Kasumi-1 (cell line): ENCODE measurements at places on chromosomes 5 and 9.

- peak; percentile 35 for DNase-seq
Measured at GRCh38 chr5:141617682-141618029, 1.1 kb downstream of the DIAPH1 start.

GRCh38 chr9:68555437-68556150 lies 14.9 kb upstream of the TMEM252 start:
- DNase-seq, result no peak

DNA sequence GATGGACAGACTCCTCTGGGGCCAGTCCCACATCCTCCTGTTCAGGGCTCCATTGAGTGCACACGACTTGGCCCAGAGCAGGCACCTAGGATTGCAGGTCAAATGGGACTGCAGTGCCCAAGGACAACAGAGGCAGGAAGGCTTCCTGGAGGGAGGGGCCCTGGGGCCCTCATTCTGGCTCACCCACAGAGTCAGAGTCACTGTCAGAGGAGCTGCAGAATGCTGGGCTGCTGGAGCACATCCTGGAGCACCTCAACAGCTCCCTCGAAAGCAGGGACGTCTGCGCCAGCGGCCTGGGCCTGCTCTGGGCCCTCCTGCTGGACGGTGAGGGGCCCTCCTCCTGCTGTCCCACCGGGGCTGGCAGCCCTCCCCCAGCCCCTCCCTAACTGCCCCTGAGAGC lies 15.1 kb downstream of the REXO4 start:
- no peak for DNase-seq

- DNase-seq, result no peak
Measured at GRCh38 chr5:67934976-67935375, 280.6 kb upstream of the PIK3R1 start.

GRCh38 chr5:79567926-79568549 lies 44.2 kb upstream of the TENT2 start:
- no peak for DNase-seq

DNA sequence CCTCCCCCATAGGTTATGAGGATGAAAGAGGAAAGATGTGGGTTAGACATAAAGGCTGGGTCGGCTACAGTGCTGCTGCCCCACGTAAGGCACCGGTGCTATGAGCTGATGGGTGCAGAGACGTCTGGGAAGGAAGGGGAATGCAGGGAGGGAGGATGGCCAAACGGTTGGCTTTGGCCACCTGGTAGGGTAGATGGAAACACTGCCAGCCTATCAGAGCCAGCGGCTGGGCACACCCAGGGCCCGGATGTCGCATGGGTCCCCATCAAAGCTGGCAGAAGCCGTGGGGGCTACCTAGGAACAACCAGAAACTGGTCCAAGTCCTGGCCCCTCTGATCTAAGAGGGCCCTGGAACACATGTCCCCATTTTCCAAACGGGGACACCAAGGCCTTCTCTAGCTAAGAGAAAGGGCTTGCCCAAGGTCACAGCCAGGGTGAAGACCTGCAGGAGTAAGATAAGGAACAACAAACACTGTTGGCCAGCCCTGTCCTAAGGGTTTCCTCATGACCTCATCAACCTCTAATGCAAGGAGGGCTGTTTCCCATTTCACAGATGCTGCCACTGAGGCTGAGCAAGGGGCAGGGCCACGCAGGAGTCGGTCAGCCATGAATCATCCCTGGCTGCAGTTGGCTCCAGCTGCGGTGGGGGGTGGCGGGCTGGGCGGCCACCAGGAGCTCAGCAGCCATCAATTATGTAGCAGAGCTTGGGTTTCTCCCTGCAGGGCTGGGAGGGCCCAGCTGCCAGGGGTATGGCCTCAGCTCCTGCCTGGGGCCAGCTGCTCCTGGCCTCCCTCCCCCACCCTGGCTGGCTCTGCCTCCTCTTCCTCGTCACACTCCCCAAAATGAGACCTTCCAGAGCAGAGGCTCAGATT lies 4.9 kb downstream of the SH3GLB2 start:
- DNase-seq, result no peak

- peak; percentile 47 for DNase-seq
Measured at GRCh38 chr5:67178085-67178484, 18.5 kb downstream of the CD180 start.

DNA sequence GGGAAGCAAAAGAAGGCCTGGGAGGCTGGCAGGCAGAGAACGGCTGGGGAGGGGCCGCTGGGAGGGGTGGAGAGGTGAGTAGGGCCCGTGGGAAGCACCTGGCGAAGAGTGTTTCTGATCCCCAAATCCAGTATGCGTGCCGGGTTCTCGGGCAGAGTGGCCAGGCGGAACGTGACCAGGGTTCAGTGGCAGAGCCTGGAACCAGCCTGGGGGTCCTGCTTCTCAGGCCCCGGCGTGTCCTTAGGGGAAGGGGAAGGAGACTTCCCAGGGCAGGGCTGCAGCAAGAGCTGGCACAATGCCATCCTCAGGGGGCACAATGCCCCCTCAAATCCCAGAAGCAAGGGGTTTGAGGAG lies 25.5 kb upstream of the IER5L start:
- DNase-seq, result no peak

- DNase-seq, result no peak
Measured at GRCh38 chr9:98686961-98687855, 21.5 kb downstream of the GABBR2 start.

DNA sequence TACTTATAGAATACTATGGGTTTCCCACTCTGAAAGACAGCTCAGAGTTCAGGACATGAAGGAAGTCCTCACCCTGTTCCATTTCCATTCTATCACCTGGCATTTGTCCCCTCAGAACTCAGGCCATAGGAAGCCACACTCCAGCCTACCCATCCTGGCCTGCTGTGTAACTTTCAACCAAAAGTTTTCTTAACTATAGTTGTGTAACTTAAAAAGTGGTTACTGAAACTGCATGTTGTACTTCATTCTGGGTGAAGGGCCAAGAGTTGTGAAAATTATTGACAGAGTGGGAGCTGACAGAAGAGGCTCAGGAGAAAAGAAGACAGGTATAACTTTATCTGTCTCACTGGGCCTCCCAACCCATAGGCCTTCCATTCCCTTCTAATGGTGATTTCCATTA lies 212.5 kb downstream of the RAB3C start:
- no peak for DNase-seq

GRCh38 chr9:28365728-28366127 lies 792.4 kb upstream of the C9orf72 start:
- DNase-seq, result no peak

GRCh38 chr5:133108481-133108921 lies 56.7 kb downstream of the HSPA4 start:
- peak; percentile 88 for DNase-seq

GRCh38 chr5:160171666-160172065 lies 52.4 kb upstream of the PWWP2A start:
- no peak for DNase-seq

DNA sequence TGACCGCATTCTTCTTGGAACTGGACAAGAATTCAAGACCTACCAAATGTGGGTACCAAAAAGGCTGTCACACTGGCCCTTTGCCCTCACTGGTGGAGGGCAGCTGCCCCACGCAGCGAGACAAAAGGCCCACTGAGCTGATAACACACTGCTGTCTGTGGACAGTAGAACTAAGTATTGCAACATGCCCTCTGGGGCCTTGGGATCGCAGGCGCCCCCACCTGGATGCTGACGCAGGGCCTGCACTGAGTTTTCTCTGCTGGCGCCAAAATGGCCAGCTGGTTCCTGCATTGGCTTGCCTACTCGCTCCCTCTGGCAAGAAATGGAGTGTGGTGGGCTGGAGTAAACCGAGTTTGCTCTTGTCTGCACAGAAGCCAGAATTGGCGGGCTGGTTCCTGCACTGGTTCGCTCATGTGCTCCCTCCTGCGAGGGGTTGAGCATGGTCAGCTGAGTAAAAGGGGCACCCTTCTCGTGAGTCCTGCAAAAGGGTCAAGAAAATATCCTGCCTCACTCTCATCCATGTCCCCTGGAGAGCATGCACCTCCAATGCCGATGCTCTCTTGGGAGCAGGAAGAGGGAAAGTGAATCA lies 55.7 kb downstream of the NXNL2 start:
- no peak for DNase-seq

- DNase-seq, result no peak
Measured at GRCh38 chr5:147559749-147560148, 49.9 kb upstream of the DPYSL3 start.

- DNase-seq, result peak; percentile 57
Measured at GRCh38 chr5:88675168-88675707, 207.7 kb downstream of the MEF2C start.

GRCh38 chr5:174799121-174799520 lies 74.7 kb downstream of the MSX2 start:
- DNase-seq, result no peak

- no peak for DNase-seq
Measured at GRCh38 chr9:4831119-4831518, 38.4 kb downstream of the RCL1 start.

DNA sequence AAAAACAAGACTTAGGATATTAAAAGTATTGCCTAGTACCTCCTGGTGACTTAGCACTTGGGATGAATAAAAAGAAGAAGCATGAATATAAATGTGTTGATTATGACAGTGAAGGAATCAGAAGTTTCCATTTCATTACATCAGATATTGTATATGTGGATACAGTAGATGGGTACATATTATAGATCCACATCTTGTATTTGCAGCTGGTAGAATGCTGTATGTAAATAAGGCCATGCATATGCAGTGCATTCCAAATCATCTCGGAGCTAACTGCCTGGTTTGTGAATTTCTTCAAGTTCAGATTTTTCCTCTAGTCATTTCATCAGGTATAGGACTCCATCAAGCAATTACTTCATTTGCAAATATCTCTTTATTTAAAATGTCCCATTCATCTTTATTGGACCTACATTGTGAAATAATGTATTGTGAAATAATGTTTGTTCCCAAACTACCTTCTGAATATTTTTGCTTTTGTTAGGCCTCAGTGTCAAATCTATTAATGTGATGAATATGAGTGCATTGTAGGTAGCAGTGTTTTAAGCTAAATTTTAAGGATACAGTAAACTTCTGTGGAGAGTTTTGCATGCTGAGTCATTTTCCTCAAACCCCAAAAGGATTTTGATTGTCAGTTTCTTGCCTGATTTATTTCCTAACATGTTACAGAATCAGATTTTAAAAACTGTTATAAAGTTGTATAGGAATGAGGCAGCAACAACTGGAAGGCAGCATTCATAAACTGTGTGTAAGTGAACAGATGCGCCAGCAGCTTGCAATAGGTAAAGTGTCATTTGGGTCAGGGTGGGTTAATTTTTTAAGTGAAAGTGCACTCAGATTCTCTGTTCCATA lies 370.8 kb upstream of the RIOK2 start:
- DNase-seq, result no peak

DNA sequence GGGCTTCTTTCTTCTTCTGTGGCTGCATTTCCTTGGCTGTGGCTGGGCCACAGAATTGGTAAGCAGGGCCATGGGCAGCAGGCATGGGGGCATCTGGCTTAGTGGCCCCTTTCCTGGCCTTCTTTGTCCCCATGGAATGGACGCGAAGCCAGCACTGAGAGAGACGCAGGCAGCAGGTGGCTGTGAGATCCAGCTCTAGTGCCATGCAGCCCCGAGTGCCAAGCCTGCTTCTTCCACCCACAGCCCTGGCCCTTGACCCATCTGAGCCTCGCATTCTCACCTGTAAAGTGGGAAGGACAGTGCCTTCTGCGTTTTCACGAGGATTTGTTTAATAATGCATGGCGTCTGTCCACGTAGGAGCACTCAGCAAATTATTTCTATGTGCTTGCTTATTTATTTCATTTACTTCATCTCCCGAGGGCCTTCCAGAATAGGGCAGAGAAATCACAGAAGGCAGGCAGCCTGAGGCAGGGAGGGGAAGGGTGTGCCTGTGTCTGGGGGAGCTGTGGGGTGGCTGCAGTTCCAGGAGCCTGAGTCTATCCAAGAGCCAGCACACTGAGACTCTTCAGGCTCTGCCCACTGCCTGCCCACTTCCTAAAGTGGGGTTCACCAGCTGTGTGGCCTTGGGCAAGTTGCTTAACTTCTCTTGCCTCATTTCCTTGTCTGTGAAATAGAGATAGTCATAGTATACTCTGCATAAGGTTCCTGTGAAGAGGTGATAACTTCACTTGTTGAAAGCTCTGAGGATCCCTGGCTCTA lies 55.2 kb downstream of the NTNG2 start:
- peak; percentile 58 for DNase-seq

DNA sequence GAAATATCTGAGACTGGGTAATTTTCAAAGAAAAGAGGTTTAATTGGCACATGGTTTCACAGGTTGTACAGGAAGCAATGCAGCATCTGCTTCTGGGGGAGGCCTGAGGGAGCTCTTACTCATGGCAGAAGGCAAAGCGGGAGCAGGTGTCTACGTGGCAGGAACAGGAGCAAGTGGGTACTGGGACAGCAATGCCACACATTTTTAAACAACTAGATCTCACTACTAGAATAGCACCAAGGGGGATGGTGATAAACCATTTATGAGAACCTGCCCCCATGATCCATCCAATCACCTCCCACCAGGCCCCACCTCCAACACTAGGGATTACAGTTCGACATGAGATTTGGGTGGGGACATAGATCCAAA lies 47.6 kb upstream of the HOMER1 start:
- no peak for DNase-seq

DNA sequence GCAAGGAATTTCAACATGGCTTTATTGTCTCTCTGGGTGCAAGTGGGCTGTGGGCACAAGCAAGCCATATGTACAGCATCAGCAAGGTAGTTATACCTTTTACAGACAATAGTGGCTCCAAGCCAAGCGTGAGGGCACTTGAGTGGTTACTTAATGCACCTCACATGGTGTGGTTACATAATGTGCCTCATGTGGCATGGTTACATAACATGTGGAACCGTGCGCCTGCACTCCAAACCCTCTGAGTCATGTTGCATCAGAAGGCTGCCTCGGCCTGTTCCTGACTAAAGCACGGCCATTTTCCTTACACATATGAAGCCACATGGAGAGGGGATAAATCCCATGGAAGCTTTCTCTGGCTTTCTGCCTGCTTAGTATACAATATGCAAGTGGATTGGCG lies 150.9 kb downstream of the OSTF1 start:
- no peak for DNase-seq

DNA sequence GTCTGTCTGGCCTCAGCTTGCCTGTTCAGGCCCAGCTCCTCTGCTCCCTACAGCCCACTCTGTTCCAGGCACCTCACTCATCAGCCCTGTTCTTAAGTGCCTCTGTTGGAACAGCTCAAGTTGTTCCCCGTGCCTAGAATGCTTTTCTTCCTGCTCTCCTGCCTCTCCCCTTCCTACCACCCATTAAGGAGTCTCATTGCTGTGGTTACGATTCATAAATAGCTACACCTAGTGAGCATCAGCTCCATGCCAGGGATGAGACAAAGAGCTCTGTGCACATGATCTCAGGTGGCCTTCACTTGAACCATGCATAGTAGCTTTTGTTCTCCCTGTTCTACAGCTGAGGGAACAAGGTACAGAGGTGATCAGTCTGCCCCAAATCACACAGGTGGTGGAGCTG lies 54.3 kb downstream of the PSD2 start:
- no peak for DNase-seq

- peak; percentile 47 for DNase-seq
Measured at GRCh38 chr9:128091144-128091543, 23.1 kb downstream of the SLC25A25 start.

GRCh38 chr9:105345626-105346025 lies 101.2 kb downstream of the SLC44A1 start:
- DNase-seq, result no peak
